ENCODE measurements at places on chromosomes 1 and 21. TPM values are rescaled to one million over a fixed set of nuclear protein-coding genes. Genes with fewer than 3 reads are reported as not detected.

- no peaks in the 10 kb centered on the region for H3K36me3 ChIP-seq
- no peak overlapping the region for H3K4me3 ChIP-seq
- no peak for DNase-seq
These were observed 208.1 kb downstream of the PRDM2 start for GRCh38 chr1:13908128-13908527.

GRCh38 chr1:34898330-34898761 is 31.1 kb downstream of the DLGAP3 start:
- H3K4me1 ChIP-seq, result no peaks in the 10 kb centered on the region
- DNase-seq, result no peak
- no peak overlapping the region for H3K27ac ChIP-seq
- H3K36me3 ChIP-seq, result no peaks in the 10 kb centered on the region

DNA sequence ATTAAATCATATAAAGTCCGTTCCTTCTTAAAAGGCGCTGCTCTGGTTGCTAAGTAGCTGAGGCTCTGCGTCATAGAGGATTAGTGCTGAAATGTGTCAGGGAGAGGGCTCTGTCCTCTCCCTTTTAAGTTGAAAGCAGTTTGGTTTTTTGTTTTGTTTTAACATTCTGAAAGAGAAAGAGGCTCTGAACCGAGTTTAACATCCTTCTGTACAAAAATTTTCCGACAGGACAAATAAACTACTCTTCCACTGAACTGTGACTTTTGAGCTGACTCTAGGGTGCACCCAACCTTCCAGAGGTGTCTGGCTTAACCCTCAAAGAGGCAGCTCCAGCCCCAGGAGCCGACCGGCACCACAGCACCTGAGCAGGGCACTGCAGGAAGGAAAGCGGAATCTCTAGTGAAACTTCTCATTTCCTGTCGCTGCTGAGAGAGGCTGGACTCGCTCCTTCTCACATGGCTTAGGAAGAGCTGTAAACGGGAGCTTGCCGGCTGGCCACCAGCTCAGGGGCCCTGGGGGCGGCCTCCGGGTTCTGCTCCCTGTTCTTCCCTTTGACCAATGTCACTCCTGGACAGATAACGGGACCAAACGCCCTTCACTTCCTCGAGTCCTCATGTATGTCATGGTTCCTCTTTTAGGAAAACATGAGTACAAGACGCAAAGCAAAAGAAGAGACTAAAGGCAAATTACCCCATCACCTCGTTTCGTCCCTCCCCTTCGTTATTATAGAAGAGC is 1.2 kb downstream of the VAV3 start:
- H3K4me3 ChIP-seq, result peak overlapping the region; percentile 72
- no peaks in the 10 kb centered on the region for H3K27me3 ChIP-seq
- DNase-seq, result peak; percentile 81

DNA sequence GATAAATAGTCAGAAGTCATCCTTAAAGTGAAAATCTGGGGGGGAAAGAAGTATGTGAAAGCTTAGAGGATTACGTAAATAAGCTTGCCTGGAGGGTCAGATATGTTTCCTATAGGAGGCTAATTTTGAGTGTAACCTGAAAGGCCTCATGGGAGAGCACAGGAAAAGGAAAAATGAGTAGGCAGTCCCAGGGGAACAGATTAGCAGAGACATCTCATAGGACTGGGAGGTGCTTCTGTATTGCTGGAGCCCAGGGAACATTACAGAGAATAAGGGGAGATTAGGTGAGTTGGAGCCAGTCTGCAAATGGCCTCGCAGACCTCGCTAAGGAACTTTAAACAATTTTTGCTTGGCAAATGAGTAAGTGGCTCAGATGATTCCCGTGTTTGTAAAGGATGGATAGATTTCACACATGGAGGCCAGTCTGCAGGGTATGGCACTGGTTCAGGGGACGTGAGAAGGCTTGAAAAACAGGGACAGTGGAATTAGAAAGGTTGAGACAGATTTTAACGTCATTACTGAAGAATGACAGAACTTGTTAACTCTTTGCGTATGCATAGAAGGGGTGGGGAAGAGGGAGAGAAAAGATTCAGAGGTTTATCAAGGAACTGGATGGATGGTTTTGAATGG is 149.1 kb downstream of the GREM2 start:
- no peak overlapping the region for H3K27ac ChIP-seq
- no peak overlapping the region for H3K4me3 ChIP-seq
- H3K4me1 ChIP-seq, result no peaks in the 10 kb centered on the region
- DNase-seq, result no peak
- H3K36me3 ChIP-seq, result no peaks in the 10 kb centered on the region

DNA sequence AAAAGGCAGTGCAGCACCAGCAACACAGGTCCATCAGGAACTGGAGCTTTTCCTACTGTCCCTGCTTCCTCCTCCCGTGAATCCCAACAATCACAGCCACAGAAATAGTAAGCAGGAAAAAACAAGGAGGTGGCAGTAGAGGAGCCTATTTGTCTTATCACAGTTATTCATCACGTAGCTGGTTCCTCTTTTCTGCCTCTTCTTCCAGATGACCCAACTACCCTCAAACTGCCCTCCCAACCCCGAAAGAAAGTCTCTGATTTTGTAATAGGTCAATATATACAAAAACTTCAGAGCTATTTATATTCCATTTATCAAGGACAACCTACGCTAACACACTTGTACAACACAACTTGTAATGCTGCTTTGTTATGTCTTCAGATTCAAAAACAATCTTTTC is 21.4 kb downstream of the GNB1 start:
- H3K4me3 ChIP-seq, result no peak overlapping the region
- H3K27ac ChIP-seq, result no peak overlapping the region
- peaks cover 40% of the 10 kb centered on the region for H3K4me1 ChIP-seq

DNA sequence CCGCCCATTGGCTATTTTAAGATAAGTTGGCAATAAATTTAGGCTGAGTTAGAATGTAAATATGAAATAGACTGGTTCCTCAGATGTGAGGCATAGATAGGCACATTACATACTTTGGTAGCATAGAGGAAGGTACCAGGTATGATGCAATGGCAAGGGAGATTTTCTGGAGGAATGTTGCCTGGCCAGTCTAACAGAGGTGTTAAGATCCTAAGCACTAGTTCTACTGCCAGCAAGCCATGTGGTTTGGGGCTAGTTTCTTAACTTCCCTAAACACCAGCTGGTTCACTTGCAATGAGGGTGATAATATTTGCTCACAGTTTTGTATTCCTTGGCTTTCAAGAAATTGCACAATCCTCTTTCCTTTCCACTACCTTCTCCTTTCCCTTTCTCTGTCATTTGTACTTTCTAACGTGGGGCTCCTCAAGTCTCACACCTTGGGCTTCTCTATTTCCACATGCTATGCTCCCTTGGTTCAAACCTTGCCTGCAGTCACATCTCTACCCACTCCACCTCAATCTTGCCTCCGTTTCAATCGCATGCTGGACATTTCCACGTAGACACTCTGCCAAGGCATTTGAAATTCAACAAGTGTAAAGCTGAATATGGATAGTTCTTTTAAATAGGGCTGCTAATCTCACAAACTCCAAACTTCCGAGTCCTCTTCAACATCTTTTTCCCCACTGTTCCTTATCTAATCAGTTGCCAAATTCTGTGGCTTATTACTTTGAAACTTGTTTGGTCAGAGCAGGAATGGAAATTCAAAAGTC is 4.7 kb upstream of the CD55 start:
- DNase-seq, result no peak
- peaks cover 62% of the 10 kb centered on the region for H3K4me1 ChIP-seq
- no peak overlapping the region for H3K4me3 ChIP-seq
- peak overlapping the region; percentile 85 for H3K27ac ChIP-seq
- no peaks in the 10 kb centered on the region for H3K27me3 ChIP-seq

DNA sequence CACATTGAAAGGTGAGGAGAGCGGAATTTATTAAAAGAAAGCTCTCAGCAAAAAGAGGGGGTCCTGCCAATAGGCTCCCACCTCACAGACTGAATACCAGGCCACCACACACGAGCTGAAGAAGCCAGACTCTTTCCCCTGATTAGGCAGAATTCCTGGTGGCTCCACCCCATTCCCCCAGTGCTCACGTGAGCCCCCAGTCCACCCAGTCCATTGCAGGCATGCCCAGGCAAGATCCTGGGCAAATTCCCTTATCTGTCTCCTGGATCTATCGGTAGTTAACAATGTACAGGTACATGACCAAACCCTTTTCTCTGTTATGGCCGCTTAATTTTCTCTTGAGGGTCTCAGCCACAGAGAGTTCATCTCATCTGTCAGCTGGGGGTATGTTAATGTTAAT is 54.6 kb upstream of the BTG3 start:
- H3K27me3 ChIP-seq, result no peaks in the 10 kb centered on the region
- H3K4me1 ChIP-seq, result no peaks in the 10 kb centered on the region
- H3K36me3 ChIP-seq, result no peaks in the 10 kb centered on the region
- no peak overlapping the region for H3K4me3 ChIP-seq
- H3K27ac ChIP-seq, result no peak overlapping the region

DNA sequence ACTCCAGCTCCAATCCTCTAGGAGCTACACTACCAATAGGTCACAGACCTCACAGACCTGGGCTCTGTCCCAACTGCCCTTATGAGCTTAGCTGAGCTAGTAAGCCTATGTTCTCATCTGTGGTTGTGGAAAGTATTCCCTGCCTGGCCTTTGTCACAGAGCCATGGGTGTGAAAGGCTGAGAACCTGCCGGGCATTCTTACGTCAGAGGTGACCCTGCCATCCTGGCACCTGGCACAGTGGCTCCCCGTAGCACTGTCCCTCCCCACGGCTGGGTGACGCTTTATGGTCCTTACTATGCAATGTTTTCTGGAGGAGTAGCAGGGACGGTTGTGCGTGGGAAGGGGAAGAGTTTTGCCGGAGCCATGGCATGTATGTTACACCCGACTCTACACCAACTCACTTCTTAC is 3.5 kb downstream of the TNFRSF1B start:
- no peak overlapping the region for H3K27ac ChIP-seq
- no peaks in the 10 kb centered on the region for H3K36me3 ChIP-seq
- H3K27me3 ChIP-seq, result peaks cover 7% of the 10 kb centered on the region
- peaks cover 54% of the 10 kb centered on the region for H3K4me1 ChIP-seq
- no peak overlapping the region for H3K4me3 ChIP-seq
- no peak for DNase-seq

- H3K4me3 ChIP-seq, result no peak overlapping the region
- no peaks in the 10 kb centered on the region for H3K36me3 ChIP-seq
- peaks cover 8% of the 10 kb centered on the region for H3K4me1 ChIP-seq
- H3K27ac ChIP-seq, result no peak overlapping the region
- no peak for DNase-seq
These were observed 64.0 kb upstream of the HMCN1 start for GRCh38 chr1:185670187-185670627.

DNA sequence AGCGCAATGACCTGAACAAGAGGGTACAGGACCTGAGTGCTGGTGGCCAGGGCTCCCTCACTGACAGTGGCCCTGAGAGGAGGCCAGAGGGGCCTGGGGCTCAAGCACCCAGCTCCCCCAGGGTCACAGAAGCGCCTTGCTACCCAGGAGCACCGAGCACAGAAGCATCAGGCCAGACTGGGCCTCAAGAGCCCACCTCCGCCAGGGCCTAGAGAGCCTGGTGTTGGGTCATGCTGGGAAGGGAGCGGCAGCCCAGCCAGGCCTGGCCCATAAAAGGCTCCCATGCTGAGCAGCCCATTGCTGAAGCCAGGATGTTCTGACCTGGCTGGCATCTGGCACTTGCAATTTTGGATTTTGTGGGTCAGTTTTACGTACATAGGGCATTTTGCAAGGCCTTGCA is 5.4 kb upstream of the CCDC28B start:
- peaks cover 79% of the 10 kb centered on the region for H3K36me3 ChIP-seq
- no peak for DNase-seq
- peaks cover 15% of the 10 kb centered on the region for H3K4me1 ChIP-seq

- no peaks in the 10 kb centered on the region for H3K36me3 ChIP-seq
- H3K27ac ChIP-seq, result no peak overlapping the region
These were observed 73.6 kb downstream of the PGBD5 start for GRCh38 chr1:230352537-230352936.

DNA sequence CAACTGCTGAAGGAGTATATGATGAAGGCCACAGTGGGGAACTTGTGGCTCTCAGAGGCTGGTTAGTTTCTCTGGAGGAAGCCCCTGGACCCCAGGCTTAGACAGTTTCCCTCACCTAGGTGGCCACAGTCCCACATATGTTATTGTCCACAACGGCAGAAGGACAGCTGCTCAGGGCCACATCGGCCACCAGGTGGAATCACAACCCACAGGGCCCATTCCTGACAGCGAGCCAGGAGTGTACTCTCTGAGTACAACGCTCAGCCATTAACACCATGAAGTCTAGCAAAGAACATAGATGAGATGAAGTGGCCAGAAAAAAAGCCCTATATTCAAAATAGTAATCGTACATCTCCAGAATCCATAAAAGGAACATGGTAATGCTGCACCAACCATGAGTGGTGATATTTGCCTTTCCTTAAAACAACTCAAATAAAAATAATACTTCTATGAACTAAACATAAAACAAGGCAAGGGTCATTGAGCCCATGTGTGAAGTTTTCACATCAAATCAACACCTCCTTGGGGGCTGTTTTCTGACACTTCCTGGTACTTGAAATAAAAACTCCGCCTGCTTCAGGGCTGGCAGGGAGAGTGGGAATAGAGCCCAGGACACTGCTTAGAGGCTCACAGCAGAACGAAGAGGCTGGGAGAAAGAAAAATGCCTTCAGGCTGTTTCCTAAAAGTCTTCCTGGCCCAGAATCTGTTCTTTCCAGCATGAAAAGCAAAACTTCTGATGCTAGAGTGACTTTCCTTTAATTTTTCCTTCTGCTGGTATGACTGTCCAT is 383.3 kb downstream of the HHAT start:
- H3K27ac ChIP-seq, result no peak overlapping the region
- no peaks in the 10 kb centered on the region for H3K4me1 ChIP-seq
- no peaks in the 10 kb centered on the region for H3K27me3 ChIP-seq
- no peak overlapping the region for H3K4me3 ChIP-seq

DNA sequence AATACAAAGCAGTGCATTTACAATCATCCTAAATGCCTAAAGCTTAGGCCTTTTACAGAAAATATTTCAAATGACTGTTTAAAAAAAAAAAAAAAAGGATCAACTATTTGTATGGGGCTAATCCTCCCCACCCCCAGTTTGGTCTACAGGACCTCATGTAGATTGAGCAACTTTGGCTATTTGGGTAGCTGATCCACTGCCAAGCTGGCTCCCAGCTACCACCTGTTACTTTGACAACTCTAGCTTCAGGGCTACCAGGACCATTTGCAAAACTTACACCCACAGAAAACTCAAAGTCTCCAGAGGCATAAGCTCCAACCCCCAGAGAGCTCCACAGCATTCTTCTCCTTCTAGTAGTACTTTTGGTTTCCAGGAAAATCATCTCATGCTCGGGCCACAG is 29.4 kb downstream of the JAK1 start:
- no peaks in the 10 kb centered on the region for H3K27me3 ChIP-seq
- peaks cover 41% of the 10 kb centered on the region for H3K4me1 ChIP-seq
- no peak overlapping the region for H3K27ac ChIP-seq
- no peak overlapping the region for H3K4me3 ChIP-seq
- DNase-seq, result no peak

The PTGER3 gene
- total RNA-seq, result 23.1 TPM

The PRR9 gene
- total RNA-seq, result not detected

The SERINC2 gene
- total RNA-seq, result 79.6 TPM

The NUDT4B gene
- total RNA-seq, result 21.6 TPM

The TSHB gene
- total RNA-seq, result not detected

The ALG14 gene
- 1.4 TPM for total RNA-seq

The LCE2A gene
- total RNA-seq, result 102 TPM

The SMPDL3B gene
- 1.7 TPM for total RNA-seq

The KHDRBS1 gene
- total RNA-seq, result 85.2 TPM

The ATG4C gene
- 4.4 TPM for total RNA-seq

The LAMB3 gene
- total RNA-seq, result 74.2 TPM
